NCI-H524 treated with DMSO at 0.1 percent for 48 hours (cell line): ENCODE measurements at places on chromosomes 3 and 15.

DNA sequence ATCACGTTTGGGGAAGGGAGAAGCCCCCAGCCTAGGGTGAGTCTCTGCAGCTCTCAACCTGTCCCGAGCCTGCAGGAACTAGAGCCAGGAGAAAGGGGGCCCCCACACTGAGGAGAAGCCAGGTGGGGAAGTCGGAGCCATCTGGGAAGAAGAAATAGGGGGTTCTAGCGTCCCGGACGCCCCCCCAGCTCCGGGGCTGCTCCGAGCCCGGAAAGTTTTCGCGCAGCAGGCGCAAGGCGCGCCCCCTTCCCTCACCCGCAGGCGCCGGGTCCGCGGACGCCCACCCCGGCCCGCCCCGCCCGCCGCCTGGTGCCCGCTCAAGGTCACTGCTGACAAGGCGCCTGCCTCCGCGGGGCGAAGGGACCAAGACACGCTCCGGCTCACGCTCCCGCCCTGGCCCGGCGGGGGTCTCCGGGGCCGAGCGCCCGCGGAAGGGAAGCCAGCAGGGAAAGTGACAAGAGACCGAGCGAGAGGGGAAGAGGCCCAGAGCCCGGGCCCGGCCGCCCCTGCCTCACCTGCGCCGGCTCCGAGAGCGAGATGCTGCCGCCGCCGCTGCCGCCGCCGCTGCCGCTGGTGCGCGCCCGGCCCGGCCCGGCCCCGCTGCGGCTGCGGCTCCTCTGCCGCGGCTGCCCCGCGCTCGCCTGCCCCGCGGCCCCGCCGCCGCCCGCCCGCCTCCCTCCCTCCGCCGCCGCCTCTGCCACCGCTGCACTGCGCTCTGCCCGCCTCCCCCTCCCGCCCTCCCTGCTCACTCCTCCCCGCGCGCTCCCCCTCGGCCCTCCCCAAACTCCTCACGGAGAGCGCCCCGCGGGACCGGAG lies 108.4 kb upstream of the SLC6A11 start:
- no peak for DNase-seq

- no peak for DNase-seq
These were observed 37.9 kb downstream of the UQCC5 start for GRCh38 chr3:52574056-52574965.

GRCh38 chr15:26095710-26096330 lies 232.7 kb upstream of the ATP10A start:
- DNase-seq = no peak

DNA sequence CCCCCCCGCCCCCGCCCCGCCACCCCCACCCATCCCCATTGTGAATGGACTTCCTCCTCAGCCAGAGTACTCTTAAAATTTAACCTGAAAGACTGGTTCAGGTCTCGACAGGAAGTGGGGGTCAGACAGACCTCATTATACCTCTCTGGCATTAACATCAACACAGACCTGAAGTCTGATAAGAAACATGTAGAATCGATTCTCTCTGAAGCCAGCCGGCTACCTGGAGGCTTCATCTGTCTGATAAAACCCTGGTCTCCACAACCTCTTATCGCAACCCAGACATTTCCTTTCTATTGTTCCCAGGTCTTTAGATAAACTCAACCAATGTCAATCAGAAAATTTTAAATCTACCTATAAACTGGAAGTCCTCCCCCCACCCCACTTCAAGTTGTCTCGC lies 42.6 kb downstream of the SLCO2A1 start:
- no peak for DNase-seq

GRCh38 chr15:69934607-69935006 lies 163.1 kb downstream of the TLE3 start:
- no peak for DNase-seq

DNA sequence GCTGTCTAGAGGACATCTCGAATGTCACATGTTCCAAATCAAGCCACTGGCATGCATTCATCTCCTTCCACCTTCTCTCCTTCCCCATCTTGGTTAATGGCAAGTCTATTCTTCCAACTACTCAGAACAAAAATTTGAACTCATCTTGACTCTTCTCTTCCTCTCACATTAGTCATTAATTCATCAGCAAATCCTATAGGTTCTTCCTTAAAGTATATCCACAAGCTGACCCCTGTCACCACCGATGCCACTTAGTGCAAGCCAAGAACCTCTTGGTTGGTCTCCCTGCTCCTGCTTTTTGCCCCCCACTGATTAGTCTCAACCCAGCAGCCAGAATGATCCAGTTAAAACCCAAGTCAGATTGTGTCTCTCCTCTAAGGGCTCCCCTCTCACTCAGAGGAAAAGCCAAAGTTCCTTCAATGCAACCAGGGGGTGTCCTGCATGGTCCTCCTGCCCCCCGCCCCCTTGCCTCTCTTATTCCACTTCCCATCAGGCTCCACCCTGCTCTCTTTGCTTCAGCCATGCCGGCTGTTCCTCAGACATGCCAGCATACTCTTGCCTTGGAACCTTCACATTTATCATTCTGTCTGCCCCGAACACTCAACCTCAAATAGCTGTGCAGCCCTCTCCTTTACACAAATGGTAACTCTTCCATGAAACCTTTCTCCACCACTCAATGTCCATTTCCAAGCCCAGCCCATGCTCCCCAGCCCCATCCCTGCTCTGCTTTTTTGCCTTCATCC lies 1.0 kb upstream of the GALNT15 start:
- no peak for DNase-seq

- DNase-seq = no peak
These were observed 154.6 kb downstream of the ADAM10 start for GRCh38 chr15:58594898-58595297.

DNA sequence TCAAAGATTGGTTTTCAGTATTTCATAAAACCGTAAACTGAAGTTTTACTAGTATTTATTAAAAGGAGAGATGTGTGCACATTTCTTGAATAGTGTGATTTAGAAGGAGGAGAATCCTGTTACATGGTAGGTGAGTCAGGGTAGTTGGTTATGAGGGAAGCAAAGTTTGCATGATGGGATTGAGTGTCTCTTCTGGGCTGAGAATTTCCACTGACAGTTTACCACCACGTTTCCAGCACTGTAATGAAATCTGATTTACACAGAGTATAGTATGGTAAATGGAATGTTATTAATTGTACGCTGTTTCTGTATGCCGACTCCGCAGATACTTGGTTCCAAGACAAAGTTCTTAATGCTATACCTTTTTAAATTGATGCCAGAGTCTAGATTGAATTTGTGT lies 1.6 kb downstream of the NECTIN3 start:
- DNase-seq = no peak

DNA sequence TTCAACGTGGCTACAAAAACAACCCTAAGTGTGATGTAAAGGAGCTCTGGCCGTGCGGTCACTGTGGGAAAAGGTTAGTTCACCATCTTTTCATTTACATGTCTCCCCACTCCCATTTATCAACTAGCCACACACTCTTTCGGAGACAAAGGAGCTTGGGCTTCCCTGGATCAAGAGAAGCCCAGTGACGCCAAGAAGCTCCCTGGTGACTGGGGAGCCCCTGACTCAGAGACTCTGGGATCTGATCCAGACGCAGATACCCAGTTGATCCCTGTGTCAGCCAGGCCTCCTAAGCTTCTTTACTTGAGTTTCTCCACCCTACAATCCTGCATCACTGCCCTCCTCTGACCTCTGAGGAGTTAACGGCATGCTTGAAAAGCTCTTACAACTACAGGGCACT lies 43.9 kb downstream of the HEG1 start:
- DNase-seq = no peak

DNA sequence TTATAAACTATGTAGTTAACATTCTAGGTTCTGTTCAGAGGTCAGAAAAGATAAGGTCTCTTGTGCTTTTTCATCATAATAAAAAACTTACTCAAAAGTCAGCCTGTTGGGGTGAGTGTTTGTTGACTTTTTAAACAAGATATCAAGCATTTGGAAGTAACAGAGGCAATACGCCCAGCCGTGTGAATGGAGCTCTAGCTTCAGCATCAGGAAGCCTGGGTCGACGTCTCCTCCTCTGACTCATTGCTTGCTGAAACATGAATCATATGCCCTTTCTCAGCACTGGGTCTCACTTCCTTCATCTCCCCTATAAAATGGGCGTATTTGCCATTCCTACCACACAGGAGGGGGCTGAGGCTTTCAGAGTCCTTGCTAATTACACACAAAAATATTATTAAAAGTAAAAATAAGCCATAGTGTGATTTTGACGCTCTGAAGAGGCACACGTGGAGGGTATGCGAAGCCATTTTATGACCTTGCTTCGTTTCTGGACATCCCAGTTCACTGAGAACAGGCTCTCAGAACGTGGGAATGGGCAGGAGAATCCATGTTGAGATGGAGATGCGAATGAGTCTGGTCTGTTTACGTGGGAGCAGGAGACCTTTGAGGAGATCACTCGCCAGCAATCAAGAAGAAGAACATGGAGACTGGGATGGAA lies 220.8 kb upstream of the TPRG1 start:
- DNase-seq = no peak

- DNase-seq = no peak
These were observed 30.7 kb upstream of the SNRK start for GRCh38 chr3:43255662-43256061.

DNA sequence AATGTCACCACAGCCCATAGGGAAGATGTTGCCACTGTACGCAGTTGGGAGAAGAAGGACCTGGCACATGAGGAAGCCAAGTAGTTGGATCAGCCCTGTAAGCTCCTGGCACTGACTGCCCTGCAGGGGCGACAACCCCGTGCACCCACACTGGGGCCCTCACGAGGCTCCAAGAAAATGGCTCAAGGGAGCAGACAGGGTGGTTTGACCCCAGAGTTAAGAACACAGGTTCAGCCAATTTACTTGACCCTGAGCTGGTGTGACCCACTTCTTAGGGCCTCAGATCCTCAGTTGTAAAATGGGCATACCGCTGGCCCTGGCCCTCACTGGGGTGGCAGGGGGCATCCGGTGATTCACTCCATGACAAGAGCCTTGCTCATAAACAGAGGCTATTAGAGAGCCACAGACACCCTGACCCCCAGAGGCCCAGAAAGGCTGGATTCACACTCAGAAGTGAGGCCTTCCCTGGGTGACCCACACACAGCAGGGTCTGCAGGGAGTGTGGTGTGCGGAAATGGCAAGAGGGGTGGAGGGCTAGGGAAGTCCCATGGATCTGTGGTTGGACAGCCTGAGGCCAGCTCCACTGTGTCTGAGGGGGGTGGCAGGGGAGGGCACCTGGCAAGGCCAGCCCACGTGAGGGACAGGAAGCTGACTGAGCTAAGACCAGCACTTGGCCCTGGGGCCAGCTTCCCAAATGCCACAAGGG lies 1.7 kb upstream of the HHATL start:
- no peak for DNase-seq

- no peak for DNase-seq
These were observed 17.0 kb downstream of the TM4SF18 start for GRCh38 chr3:149316437-149316836.

DNA sequence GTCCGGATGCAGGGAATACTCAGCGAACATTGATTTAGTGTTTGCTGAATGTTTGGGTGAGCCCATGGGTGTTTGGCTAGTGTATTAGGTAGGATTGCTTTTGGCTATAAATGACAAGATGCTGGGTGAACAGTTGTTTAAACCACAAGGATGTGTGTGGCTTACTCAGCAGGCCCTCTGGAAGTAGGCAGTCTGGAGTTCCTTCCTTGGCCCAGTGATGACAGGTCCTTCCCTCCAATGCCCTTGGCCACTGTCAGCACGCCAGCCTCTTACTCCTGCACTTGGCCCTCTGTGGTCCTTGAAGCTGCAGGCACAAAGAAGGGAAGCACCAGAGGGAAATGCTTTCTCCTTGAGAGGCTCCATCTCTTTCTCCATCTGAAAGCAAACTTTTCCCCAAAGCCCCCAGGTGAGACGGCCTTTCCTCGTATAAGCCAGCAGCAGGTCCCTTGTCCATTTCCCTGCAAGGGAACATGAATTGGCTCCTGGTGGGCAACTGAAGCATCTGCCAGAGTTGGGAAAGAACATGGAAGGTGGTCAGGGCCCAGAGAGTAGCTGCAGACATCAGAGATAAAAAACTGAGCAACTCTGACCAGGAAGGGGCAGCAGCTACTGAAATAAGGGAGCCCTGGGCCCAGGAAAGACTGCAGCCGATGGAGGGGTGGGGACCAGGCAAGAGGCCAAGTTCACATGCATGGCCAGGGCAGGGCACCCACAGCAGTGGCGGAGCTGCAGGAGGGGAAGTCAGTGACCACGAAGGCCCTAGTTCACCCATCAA lies 105.0 kb downstream of the TPRA1 start:
- no peak for DNase-seq

GRCh38 chr3:185977679-185978040 lies 39.8 kb upstream of the TRA2B start:
- DNase-seq = no peak

DNA sequence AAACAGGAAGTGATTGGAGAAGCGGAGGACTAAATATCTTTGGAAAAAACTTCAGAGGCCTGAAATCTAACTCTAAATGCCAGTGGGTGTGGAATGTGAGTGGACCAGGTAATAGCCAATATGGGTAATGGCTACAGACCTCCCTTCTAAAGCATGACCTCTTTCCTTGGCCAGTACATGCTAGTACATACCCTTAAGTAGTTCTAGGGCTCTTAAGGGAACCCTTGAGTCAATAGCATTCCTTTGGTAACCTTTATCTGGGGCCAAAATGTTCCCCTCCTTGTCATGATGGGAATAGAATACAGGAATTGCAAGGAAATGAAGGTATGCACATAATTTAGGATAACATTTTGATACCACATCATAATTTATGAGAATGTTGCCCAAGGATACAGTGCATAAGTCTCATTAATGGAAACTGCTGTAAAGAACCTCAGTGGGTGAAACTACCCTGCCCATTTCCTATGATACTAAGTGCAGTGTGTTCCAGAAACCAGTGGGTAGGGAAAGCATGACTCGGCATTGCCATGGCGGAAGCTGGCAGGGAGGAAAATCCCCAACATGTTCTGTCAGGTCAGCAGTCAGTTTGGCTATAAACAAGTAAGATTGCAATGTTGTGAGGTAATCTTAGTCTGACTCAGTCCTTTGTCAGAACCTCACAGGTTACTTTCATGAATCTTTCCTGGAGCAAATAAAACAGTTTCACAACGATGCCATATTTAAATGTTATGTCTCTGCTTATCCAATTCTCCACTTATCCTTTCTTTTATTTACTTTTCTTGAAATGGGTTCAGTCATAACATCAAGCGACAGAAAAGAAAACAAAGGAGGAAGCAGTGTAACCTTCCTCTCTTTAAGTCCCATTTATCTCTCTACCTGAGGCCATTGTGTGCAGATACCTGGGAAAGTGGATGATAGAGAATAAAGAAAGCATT lies 23.5 kb upstream of the RAP2B start:
- no peak for DNase-seq

GRCh38 chr15:61752001-61752400 lies 308.2 kb downstream of the VPS13C start:
- no peak for DNase-seq

DNA sequence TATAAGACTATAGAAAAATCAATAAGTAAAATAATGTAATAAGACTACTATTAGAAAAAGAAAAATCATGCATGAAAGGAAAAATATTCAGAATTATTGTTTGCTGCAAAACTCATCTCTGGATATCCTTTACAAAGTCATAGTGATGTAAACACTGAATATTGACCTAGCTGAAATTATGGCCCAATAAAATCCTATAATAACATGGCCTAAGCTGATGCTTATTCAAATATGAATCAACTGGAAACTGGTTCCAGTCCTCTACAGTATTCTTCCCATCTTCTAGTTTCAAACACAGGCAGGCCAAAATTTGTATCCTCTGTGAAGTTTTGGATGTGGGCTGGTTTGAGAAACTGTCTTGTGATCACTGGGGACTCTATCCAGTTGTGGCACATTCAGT lies 134.5 kb downstream of the CNTN3 start:
- DNase-seq = no peak
